ENCODE measurements at places on chromosomes 16 and 17. TPM values are rescaled to one million over a fixed set of nuclear protein-coding genes. Genes with fewer than 3 reads are reported as not detected.

PFAS gene
- 31.4 TPM for total RNA-seq

DNA sequence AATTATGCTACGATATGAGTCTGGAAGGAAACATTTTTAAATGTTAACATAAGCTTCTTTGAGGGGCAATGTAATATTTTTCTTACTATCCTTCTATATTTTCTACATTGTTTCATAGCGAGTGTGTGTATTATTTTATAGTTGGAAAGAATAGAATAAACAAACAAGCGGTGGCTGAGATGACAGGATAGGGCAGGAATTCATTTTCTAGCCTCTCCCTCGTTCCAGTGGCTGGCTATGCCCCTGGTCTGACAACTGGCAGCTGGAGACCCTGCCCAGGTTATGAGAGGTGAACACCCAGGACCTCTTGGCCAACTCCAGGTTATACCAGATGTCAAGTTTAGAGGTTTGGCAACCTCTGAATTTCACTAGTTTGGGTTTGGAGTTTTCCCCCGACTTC, 14.5 kb upstream of the TNRC6C start:
- DNase-seq = no peak

DNA sequence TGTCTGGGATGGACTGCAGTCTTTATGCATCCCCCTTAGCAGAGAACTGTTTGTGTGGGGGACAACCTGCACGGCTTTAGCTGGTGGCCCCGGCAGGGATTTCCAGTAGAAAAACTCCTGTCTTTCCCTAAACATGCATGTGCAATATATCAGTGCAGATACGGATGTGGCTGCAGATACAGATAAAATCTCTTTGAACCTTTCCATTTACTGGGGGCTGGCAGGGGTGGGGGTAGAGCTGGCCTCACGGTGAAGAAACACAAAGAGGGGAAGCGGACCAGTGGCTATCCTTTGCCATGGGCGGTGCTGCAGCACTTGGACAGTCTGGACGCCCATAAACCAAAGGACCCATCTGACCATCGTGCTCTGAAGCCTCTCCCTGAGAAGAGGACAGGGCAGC, 201.3 kb downstream of the ZFHX3 start:
- DNase-seq = no peak

MRC2 gene
- total RNA-seq = 87.4 TPM

- peak; percentile 34 for DNase-seq
These were observed 7.2 kb downstream of the SRCIN1 start for GRCh38 chr17:38598536-38598935.

DNA sequence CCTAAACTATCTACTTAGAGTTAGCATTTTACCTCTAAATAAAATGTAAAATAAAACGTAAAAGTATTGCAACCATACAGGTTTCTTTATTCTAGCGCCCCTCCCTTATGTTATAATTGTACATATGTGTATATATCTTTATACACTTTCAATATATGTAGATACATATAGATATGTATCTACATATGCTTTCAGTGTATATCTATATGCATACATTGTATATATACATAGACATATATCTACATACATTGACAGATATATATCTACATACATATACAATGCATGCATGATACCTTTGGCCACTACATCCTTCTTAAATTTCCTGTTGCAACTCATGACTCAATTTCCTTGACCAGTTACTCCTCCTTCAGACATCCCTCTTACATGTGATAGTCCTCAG, 16.7 kb downstream of the BPTF start:
- DNase-seq = no peak

- no peak for DNase-seq
These were observed 195.1 kb downstream of the CDRT15L2 start for GRCh38 chr17:20774472-20775135.

DNA sequence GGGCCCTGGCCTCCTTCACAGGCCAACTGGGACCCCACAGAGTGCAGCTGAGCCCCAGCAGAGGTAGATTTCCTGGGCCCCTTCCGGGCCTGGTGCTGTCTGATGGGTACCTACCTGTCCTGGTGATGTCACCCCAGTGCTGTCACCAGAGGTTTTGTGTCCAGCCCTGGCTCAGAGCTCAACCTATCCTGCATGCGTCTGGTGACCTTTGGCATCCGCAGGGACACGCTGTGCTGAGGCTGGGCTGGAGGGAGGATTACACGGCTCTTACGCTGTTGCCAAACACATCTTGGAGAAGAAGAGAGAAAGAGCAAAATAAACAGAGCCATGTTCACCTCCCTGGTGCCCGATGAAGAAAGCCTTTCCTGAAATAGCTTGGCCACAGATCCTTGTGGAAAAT, 70.6 kb upstream of the MED9 start:
- DNase-seq = no peak

DNA sequence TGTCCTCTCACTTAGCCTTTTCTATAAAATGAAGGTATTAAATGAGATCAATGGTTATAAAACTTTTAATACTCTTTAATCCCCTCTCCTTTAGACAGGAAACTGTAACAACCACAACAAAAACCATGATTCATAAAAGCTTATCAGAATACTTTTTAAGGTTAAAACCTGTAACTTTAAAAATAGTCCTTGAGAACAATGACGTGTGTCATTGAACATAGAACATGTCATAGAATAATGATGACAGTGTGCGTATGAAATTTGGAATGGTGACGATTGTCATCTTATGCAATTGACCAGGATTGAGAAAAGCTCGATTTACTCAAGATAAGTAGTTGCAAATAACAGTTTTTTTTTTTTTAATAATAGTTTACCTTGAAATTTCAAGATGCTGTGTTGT, 94.1 kb downstream of the PLCG2 start:
- DNase-seq = no peak

GRCh38 chr17:61238455-61238933, 161.1 kb upstream of the TBX2 start:
- no peak for DNase-seq

- peak; percentile 78 for DNase-seq
These were observed 1.6 kb downstream of the PPL start for GRCh38 chr16:4935241-4935855.

DNA sequence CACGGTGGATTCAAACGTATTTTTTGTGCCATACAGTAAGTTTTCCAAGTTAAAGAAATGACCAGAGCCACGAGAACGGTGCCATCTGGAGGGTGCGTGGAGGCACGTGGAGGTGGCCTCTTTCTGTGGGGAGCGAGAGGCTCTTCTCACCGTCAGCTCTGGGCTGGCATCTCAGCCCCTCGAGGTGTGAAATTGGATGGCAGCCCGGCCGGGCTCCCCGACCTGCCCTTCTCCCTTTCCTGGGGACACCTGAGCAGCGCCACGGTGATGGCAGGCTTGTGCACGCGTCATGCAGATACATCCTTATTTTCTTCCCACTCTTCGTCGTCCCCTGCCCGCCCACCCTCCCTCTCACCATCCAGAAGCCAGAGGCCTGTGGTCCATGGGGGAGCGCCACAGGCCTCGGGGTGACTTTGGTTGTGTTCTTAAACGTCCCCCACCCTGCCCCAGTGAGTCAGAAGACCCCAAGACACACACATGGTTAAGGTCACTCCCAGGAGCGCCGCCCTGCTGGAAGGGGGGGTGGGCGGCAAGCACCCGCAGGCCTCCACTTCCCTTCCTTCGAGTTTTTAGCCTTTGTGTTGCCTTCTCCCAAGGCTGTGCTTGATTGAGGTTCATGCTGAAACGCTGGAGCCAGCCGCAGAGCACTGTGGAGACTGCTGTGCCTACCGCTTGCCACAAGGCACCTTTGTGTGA, 109.4 kb downstream of the BANP start:
- DNase-seq = no peak

IRX5 gene
- 0.12 TPM for total RNA-seq

DNA sequence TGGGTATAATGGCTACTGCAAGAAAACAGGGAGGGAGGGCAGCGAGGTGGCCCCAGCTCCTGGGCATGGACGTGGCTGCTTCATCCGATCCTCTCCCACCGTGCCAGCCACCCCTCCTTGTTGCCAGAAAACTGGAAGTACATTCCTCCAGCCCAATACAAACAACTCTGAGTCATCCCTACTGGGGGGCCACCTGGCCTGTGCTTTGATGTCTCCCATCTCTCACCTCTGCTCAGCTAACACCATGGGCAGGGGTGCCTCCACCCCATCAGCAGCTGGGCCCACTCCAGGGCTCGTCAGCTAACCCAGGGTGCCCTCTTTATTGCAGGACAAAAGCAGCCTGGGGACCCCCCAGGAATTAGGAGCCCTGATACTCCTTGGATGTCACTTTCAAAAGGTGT, 2.0 kb downstream of the RHBDF2 start:
- no peak for DNase-seq

CLCN7 gene
- total RNA-seq = 111 TPM

GRCh38 chr17:4607261-4607741, 23.0 kb downstream of the SMTNL2 start:
- no peak for DNase-seq

WNT9B gene
- total RNA-seq = 0.14 TPM

CD300E gene
- total RNA-seq = 0.35 TPM

SULT1A3 gene
- 19.4 TPM for total RNA-seq

- no peak for DNase-seq
These were observed 55.0 kb downstream of the ZNF423 start for GRCh38 chr16:49800876-49801275.

- DNase-seq = no peak
These were observed 44.3 kb upstream of the CHMP6 start for GRCh38 chr17:80947200-80947940.

CBX1 gene
- total RNA-seq = 41.9 TPM

HSD3B7 gene
- 30.6 TPM for total RNA-seq

CCL2 gene
- 32.0 TPM for total RNA-seq

NPIPB6 gene
- total RNA-seq = 3.3 TPM

ADAMTS18 gene
- total RNA-seq = not detected

DNA sequence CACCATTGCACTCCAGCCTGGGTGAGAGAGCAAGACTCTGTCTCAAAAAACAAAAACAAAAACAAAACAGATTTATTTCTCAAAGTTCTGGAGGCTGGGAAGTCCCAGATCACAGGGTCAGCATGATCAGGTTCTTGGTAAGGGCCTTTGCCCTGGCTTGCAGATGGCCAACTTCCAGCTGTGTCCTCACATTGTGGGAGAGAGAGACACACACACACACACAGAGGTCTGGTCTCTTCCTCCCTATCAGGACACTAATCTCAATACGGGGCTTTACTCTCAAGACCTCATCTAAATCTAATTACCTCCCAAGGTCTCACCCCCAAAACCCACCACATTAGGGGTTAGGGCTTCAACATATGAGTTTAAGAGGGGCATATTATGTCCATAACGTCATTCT, 26.4 kb upstream of the TAOK1 start:
- DNase-seq = no peak

DNA sequence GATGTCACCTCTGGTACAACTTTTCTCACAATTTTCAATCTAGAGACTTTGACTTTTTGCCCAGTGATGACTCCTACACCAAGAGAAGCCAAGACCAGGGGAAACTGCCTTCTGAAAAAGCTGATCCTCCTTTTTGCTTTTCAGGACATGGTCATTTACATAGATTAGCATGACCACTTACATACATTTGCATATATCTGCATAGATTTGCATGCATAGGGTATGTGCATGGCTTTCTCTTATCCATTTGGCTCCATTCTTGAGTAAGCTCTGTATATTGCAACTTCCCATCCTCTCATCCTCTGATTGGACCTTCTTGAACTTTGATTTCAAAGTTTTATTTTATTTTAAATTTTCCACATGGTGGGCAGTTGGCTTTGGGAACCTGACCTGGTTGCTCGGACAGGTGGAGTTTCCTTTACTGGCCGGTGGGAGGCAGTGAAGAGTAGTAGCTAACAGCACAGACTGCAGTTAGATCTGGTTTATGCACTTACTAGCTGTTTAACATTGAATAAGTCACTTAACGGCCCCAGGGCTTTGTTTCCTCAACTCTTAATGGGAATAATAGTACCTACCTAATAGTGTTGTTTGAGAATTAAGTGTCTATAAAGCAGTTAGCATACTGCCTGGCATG, 92.9 kb downstream of the GPR139 start:
- DNase-seq = peak; percentile 14

- DNase-seq = peak; percentile 42
These were observed 116.1 kb downstream of the METRNL start for GRCh38 chr17:83195330-83196023.

C16orf92 gene
- not detected for total RNA-seq

HOXB8 gene
- total RNA-seq = not detected

DNA sequence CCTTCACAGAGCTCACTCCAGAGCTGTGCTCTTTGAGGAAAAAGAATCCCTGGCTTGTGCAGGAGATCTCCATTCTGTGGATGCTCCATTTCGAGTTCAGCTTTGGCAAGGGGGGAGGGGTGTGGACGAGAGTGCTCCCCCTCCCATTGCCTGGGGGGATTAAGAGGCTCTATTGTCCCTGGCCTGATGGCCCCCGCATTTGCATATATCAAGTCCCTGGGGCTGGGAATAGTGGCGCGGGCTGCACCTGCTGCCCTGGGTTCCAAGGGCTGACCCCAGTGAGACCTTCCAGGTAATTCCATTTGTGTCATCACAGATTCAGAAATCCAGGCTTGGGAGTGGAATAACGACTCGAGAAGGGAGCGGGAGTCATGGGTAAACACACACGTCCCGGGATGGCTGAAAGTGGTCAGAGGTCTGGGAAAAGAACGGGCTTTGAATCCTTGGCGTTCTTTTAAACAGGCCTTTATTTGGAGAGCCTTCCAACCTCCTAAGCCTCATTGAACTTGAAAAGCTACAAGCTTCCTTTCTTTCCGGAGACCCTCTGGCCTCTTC, 479.3 kb downstream of the HS3ST3B1 start:
- no peak for DNase-seq

DNA sequence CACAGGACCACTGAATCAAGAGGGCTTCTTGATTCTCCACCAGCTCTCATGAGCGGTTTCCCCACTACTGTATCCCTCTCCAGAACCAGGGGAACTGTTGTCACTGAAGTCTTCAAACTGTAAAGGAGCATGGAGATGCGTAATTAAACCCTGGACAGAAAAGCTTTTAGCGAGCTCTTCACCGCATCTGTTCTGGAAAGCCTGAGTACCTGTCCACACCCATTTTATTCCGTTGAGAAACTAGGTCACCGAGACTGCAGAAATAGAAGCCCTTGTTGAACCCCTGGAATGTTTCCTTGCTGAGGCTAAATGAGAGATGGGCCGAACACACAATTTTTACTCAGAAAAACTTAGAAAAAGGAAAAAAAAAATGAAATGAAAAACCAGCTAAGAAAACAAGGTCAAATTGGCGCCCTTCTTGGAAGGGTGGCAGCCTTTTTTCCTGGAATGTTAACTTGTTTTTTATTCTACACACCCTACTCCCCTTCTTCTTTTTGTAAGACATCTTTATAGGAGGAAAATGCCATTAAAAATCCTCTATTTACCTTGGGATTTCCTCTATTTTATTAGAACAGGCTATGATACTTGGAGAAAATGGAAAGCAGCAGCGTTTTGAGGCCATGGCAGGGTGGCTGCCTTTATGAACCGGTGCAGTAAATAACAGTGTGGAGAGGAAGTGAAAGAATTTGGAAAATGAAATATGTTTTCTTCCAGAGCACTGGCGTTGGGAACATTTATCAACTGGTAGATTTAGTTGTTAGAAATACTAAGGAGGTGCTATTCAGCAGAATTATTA, 52.6 kb upstream of the CRISPLD2 start:
- DNase-seq = no peak

- no peak for DNase-seq
These were observed 331.5 kb downstream of the HAPSTR1 start for GRCh38 chr16:9422762-9423513.

- no peak for DNase-seq
These were observed 61.7 kb downstream of the MYH13 start for GRCh38 chr17:10311131-10311530.

Data from mucosa of gallbladder (tissue), 1 donor.